Diencephalon (tissue), 1 donor: ENCODE measurements at places on chromosomes 4 and X. TPM values are rescaled to one million over a fixed set of nuclear protein-coding genes. Genes with fewer than 3 reads are reported as not detected.

Gene ADH1C
- not detected for total RNA-seq

Gene PARM1
- 35.3 TPM for total RNA-seq

Gene ZNF711
- total RNA-seq, result 87.4 TPM

Gene PSAPL1
- not detected for total RNA-seq

Gene MSX1
- 2.1 TPM for total RNA-seq

Gene FRYL
- total RNA-seq, result 78.4 TPM

Gene KIAA1210
- under 0.01 TPM for total RNA-seq

Gene TEX13B
- total RNA-seq, result not detected

Gene SHROOM2
- 38.8 TPM for total RNA-seq

Gene ZFP92
- 1.2 TPM for total RNA-seq

Gene HERC5
- 3.5 TPM for total RNA-seq

Gene SLC49A3
- 0.92 TPM for total RNA-seq

Gene ASB5
- 0.46 TPM for total RNA-seq

Gene SPANXN3
- total RNA-seq, result not detected

Gene FAM156B
- 24.0 TPM for total RNA-seq

Gene PCDH7
- total RNA-seq, result 128 TPM

Gene GAGE12H
- total RNA-seq, result not detected

Gene TMEM156
- 0.46 TPM for total RNA-seq

Gene TENM3
- 113 TPM for total RNA-seq

Gene MOSPD2
- total RNA-seq, result 15.5 TPM

Gene RBMX2
- 27.9 TPM for total RNA-seq

Gene FATE1
- not detected for total RNA-seq

Gene USP26
- total RNA-seq, result not detected

Gene TRPC3
- total RNA-seq, result 14.5 TPM

Gene FAM9C
- under 0.01 TPM for total RNA-seq

Gene ENPEP
- total RNA-seq, result 3.0 TPM

Gene AMBN
- 0.92 TPM for total RNA-seq

Gene TMPRSS11E
- total RNA-seq, result not detected

Gene F11
- total RNA-seq, result not detected

Gene TAF7L
- 0.46 TPM for total RNA-seq
